ENCODE measurements at places on chromosomes 13 and 19.

DNA sequence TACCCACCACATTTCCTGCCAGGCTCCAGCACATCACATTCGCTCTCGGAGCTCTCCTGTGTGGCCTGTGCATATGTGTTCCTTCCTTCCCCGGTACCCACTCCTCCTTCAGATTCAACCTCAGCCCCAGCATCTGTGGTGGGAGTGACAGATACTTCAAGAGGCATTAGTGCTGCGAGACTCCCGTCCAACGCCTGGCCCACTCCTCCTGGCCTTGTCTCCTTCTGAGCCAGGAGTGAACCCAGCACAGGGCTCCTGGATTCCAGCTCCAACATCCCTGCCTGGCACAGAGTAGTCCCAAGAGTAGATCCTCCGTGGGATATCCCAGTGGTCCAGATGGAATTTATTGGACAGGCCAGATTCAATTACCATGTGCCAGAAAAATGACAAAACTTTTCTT is 55.9 kb downstream of the SACS start:
- no peak for DNase-seq

DNA sequence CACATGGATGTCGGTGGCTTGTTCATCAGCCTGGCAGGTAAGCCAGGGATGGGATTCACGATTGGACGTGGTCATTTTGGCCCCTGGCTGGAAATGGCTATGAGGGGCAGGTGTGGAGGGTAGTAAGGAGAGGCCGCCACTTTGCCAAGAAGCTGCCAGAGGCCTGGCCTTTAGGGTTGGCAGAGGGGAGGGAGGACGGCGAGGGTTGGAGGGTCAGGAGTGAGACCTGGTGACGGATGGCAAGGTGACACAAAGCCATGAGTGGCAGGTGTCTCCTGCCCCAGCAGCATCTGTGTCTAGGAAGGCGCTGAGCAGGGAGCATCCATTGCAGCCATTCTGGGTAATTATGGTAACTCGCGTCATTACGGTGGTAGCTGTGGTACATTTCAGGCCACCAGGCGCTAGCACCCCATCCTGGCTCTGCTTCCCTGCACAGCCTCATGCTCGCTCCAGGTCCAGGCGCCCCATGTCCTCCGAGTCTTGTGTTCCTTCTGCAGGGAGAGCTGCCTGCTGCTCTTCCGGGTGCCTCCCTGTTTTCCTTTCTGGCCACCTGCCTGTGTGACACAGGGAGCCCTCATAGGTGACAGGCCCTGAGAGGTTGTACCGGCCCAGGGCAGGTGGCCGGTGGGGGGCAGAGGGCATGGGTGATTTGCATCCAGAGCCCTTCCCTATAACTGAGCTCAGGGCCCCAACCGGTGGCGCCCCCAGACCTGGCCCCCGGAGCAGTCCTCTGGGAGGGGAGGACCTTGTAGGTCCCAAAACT is 4.2 kb downstream of the SSBP4 start:
- DNase-seq, result no peak

GRCh38 chr13:79456656-79457365 is 24.1 kb upstream of the NDFIP2 start:
- DNase-seq, result no peak

GRCh38 chr19:15045506-15045905 is 3.8 kb upstream of the CASP14 start:
- DNase-seq, result no peak

DNA sequence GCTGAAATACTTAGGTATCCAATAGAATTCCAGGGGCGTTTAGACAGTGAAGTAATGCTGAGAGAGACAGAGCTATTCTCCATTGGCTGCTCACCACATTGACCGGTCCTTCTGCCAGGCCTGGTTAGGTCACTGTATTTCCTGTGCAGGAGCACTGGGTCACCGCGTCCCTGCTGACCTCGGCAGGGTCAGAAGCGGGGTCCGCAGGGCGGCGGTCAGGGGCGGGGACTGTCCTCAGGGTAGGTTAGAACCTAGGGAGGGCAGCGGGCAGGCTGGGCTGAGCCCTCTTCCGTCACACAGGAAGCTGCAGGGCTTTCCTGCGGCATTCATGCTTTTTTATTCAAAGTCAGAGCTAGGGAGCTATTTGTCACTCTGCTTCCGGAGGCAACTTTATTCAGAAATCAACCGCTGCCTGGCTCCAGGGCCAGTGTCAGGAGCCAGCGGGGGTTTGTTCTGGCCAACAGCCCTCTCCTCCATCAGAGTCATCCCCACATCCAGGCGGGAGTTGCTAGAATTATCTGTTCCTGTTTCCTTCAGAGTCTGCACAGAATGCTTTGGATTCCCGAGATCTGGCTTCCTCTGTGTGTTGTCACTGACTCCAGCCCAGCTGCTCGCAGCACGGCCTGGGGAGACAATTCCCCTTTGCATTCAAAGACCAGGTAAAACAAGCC is 81.2 kb upstream of the WASF3 start:
- no peak for DNase-seq

DNA sequence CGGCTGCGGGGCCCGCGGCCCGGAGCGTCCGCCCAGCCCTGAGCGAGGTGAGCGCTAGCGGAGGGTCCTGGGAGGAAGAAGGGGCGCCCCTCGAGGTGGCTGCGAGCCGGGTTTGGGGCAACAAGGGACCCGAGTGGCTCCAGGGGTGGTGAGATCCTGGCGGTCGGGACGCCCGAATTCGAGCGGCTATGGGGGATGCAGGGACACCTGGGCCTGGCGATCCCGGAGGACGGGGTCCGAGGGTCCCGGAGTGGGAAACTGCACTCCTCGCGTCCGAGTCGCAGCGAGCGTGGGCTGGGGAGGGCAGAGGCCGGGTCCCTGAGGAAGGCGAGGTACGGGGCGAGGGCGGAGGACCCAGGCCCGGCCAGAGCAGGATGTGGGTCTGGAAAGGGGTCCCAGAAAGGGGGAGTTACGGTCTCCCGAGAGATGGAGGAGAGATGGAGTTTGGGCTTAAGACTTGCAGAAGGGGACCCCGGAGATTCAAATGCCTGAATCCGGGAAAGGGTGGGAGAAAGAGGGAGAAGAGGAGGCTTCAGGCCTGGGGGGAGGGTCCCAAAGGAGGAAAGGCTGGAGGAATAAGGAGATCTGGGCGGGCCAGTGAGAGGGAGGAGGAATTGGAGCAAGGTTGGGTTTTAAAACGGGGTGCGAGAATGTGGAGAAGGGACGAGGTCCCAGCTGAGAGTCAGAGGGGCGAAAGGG is 542 bp downstream of the CACNG7 start:
- DNase-seq, result no peak

DNA sequence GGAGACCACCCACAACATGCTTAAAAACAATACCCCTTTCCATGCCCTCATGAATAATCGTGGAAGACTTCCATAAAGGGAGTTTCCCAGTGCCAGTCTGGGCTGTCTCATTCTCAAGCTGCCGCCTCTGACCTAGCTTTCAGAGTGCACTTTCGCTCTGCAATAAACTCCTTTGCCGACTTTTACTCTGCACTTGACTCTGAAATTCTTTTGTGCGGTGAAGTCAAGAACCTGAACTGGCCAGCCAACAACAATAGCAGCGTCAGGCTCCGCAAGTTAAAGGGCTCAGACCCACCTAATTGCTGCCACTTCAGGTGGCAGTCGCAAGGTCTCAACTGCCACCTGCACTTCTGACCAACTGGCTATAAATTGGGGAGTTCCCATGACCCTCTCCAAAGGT is 10.3 kb upstream of the LEUTX start:
- no peak for DNase-seq
